ENCODE measurements at places on chromosomes 12 and 14.

GRCh38 chr14:77543240-77543551, 44.6 kb upstream of the ISM2 start:
- DNase-seq = no peak

GRCh38 chr14:74973003-74973653, 17.7 kb upstream of the PGF start:
- peak; percentile 53 for DNase-seq

GRCh38 chr12:64240781-64241180, 18.7 kb upstream of the KICS2 start:
- no peak for DNase-seq

GRCh38 chr12:24088751-24089509, 139.5 kb upstream of the SOX5 start:
- no peak for DNase-seq

- no peak for DNase-seq
These were observed 27.6 kb upstream of the PHC1 start for GRCh38 chr12:8886502-8887284.

DNA sequence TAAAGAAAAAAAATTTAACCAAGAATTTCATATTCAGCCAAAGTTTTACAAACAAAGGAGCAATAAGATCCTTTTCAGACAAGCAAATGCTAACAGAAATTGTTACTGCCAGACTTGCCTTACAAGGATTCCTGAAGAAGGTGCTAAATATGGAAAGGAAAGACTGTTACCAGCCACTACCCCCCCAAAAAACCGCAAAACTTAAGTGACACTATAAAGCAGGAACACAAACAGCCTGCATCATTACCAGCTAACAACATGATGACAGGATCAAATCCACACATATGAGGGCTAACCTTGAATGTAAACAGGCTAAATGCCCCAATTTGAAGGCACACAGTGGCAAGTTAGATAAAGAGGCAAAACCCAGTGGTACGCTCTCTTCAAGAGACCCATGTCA, 55.7 kb downstream of the APOBEC1 start:
- peak; percentile 32 for DNase-seq

Data from inflammatory macrophage treated with lipopolysaccharide for 4 hours (primary cell).